ENCODE measurements at places on chromosomes 12 and 14.

GRCh38 chr12:103833891-103834290, 7.1 kb downstream of the NT5DC3 start:
- no peak for DNase-seq

DNA sequence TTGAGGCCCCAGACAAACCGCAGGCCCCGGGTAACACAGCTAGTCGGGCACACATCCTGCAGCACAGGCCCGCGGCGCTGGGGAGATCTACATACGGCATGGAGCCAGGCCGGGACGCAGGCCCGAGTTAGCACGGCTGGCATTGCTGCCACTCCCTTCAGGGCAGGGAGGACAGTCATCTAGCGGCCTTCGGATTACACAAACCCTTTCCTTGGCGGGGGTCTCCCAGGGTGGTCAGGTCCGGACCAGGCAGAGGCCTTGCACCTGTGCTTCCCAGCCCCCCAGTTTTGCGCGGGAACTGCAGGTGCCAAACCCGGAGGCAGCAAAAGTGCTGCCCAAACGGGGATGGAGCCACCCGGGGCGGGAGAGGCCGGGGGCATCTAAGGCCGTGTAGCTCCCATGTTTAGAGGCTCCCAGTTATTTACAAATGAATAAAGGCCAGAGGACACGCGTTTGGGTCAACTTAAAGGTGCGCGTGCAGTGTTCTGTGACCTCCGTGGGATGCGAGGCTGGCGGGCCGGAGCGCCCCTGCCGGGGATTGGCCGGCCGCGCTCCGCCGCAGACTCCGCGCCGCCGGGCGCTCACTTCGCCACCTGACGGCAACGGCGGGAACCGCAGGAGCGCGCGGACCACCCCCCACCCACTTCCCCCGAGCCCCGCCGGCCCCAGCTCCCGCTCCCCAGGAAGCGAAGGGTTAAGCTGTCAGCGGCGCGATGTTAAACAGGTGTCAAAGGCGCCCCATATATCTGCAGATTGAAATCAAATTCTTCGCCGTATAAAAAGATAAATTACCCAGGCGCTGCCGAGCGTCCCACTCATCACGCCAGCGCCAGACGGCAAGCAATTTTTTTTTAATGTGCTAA, 18.1 kb downstream of the VSX2 start:
- DNase-seq, result peak; percentile 35

GRCh38 chr14:88613552-88614010, 50.7 kb downstream of the ZC3H14 start:
- no peak for DNase-seq

DNA sequence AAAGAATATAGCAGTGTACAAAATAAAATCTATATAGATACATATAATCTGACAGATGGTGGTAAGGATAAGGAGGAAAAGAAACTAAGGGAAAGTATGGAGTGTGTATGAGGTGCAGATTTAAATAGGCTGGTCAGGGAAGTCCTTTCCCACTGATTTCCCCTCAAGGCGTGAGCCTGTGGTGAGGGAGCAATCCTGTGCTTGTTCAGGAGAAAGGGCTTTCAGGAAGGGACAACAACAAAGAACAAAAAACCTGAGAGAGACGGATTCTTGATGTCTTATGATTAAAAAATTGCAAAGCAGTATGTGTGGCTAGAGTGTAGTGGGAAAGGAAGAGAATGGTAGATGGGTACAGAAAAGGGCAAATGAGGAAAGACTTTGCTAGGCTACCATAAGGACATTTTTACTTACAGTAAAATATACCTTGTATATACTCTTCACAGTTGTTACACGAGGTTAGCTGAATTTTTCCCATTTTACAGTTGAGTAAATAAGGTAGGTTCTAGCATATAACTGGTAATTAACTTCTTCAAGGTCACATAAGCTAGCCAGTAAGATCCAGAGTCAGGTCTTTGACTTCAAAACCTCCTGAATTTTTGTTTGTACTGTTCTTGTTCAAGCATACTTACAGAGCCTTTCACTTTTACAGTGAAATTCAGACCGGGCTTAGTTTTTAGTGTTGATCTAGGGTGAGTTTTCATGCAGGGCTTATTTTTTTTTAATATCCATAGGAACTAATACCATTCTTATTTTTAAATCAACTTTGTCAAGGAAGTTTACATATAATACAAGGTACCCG, 15.6 kb downstream of the CNOT2 start:
- no peak for DNase-seq

DNA sequence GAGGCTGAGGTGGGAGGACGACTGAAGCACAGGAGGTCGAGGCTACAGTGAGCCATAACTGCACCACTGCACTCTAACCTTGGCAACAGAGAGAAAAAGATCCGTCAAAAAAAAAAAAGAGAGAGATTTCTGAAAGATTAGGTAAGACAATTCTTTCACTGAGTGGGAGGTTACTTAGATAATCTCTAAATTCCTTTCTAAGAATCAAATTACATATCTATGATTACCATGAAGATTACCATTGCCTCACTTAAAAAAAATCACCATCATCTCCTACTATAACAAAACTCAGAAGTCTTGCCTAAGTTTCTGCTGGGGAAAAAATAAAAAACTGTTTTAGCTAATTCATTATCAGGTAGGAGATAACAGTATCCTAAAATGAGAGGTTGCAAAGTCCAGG, 366.7 kb downstream of the DUSP6 start:
- no peak for DNase-seq

- DNase-seq, result no peak
These were observed 21.3 kb downstream of the PRKD1 start for GRCh38 chr14:29906256-29906870.

- no peak for DNase-seq
These were observed 3.8 kb downstream of the FAIM2 start for GRCh38 chr12:49899921-49900320.

DNA sequence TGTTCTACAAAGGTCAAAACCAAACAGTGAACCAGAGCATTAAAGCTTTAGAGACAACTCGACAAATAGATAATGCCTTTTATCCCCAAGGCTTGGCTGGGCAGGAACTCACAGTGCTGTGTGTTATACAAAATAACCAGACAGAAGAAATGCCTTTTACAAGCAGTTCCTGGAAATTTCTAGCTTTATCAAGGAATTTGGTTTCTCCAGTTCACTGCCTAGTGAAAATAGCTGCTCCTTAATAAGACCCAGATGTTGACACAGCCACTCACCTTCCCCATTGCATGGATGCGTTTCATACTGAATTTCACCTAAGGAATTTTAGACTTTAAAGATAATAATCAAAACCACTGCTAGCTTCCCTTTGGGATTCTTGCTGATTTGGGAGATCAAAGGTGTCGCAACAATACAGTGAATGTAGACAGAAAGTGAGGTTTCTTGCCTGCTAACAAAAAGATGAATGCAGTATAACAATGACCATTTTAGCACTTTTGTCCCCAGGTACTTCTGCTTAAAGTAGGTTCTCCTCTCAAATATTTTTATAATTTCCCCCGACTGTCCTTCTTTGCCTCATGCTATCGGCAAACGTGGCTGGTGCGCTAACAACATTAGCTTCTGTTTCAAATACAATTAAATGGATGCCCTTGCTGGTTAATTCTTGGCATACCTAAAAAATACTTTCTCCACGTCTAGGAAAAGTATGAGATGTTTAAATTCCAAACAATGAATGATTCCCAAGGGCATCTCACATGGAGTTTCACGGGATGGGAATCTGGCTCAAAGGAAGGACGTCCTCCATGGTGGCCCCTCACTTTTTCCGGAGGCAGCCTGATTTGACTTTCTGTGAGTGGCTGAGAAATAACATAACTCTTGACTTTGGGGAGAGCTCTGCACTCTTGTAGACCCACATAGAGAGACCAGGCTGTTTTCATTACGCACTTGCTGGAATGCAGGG, 162.4 kb downstream of the C12orf75 start:
- DNase-seq, result no peak

GRCh38 chr14:96303981-96304380, 48.0 kb downstream of the BDKRB1 start:
- DNase-seq, result no peak

- DNase-seq, result no peak
These were observed 299.1 kb downstream of the BTG1 start for GRCh38 chr12:91846466-91847055.

Data from activated CD4-positive, alpha-beta T cell treated with anti-CD3 and anti-CD28 coated beads, Interleukin-2, amount 50 U/mL, for 24 hours (primary cell).